ENCODE measurements at places on chromosomes 11 and 22. TPM values are rescaled to one million over a fixed set of nuclear protein-coding genes. Genes with fewer than 3 reads are reported as not detected.

- DNase-seq: no peak
These were observed 384.1 kb downstream of the CTTN start for GRCh38 chr11:70782401-70782913.

DNA sequence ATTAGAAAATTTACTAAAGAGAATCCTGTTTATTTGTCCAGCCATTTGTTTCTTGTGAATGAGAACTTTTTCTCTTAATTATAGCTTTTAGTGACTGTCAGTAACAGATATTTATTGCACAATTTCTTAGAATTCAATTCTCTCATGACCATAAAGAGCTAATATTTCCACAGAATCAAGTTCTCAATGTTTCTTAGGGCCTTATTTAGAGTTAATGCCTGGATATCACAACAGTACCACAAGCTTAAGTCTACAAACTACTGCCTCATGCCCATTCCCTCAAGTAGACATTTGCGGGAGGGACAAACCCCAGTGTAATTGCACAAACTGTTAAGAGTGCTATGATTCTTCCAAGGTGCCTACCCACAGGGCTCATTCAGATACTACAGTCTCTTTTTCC, 199.7 kb upstream of the POU2AF2 start:
- DNase-seq: no peak

DNA sequence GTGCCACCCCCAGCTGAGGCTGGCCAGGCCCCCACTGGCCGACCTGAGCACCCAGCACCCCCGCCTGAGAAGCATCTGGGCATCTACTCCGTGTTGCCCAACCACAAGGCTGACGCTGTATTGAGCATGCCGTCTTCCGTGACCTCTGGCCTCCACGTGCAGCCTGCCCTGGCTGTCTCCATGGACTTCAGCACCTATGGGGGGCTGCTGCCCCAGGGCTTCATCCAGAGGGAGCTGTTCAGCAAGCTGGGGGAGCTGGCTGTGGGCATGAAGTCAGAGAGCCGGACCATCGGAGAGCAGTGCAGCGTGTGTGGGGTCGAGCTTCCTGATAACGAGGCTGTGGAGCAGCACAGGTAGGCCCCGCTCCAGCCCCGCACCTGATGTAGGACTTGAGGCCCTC, 4.7 kb downstream of the ZBTB16 start:
- no peak for DNase-seq

DNA sequence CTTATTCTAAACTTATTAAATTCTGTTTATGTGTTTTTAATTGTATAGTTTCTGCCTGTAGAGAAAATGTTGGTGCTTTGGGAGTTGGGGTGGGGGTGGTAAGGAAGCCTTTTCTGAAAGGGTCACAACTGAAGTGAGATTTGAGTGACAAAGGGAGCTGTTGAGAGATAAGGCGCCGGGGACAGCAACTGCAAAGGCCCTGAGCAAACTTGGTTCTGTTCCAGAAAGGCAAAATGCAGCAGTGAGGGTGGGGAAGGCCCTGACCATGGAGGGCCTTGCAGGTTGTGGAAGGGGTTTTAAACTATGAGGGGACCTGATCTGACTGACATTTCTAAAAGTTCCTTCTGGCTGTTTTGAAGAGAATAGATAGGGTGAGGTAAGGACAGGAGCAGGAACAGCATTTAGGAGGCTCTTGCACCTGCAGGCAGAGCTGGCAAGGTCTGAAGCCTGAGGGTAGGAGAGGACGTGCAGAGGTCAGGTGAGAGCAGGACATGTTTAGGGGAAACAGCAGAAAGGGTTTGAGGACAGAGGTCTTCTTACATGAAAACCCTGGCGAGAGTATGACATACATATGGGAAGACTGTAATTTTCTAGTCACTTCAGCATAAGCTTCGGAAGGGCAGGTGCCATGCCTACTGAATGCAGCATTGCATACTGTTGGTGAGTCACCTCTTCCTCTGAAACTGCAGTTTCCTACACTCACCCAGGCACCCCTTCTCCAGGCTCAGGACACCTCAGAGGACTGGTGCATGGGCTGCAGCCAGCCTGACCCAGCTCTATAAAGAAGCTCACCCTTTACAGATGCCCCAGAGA, 190.7 kb downstream of the SNX19 start:
- DNase-seq: no peak

- no peak for DNase-seq
These were observed 122.4 kb downstream of the ETS1 start for GRCh38 chr11:128464878-128465450.

Gene LRRC75B
- total RNA-seq: 7.9 TPM

Gene HIRA
- 30.6 TPM for total RNA-seq
